Activated naive CD4-positive, alpha-beta T cell treated with anti-CD3 and anti-CD28 coated beads for 36 hours (primary cell): ENCODE measurements at places on chromosomes 4 and X.
A peak's percentile ranks its signal among the peaks of the same experiment; 100 is the strongest.

DNA sequence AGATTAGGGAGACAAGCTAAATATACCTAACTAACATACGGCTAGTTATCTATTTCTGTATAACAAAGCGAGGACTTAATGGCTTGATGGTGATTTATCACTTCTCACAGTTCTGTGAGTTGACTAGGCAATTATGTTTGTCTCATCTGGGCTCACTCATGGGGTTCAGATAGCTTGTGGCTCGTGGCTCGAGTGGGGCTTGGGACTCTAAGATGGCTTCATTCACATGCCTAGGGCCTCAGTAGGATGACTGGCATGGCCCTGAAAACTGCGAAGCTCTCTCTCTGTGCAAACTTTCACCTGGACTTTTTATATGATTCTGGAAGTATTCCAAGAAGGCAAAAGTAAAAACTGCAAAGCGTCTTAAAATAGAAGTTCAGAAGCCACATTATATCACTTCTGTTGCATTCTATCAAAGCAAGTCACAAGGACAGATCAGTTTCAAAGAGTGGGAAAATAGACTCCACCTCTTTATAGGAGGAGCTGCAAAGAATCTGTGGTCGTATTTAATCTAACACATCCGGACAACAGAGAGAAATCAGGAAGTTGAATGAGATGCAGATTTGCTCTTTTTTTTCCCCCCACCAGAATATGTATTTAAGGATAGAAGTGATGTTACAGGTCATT, 491.2 kb downstream of the INPP4B start:
- DNase-seq, result peak; percentile 45
- peak overlapping the region; percentile 54 for H3K4me3 ChIP-seq
- peaks cover 93% of the 10 kb centered on the region for H3K4me1 ChIP-seq
- no peaks in the 10 kb centered on the region for H3K27me3 ChIP-seq
- H3K36me3 ChIP-seq, result peaks cover 3% of the 10 kb centered on the region
- peak overlapping the region; percentile 90 for H3K27ac ChIP-seq

DNA sequence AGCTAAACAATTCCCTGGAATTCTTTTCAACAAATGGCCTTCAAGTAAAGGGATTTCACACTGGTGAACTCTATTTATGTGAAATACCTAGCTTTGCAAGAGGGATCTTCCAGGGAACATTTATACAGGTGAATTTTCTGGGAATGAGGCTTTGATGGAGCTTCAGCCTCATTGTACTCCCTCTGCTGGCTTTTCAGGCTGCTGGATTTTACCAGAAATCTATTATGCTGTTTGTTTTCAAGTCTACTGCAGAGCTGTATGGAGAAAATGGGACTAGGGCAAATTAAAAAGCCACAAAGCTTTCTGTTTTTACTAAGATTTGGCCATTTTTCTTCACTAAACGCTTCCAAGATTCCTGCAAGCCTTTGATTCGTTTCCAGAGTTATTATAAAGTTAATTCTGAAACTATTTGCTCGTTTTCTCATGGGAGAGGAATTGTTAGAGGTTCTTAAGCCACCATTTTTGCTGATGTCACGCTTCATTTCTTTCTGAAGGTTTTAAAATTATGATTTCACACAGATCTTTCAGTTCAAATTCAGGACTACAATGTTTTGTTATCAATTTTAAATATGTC, 31.6 kb downstream of the KDM6A start:
- no peak overlapping the region for H3K27ac ChIP-seq
- H3K4me1 ChIP-seq, result peaks cover 56% of the 10 kb centered on the region
- no peaks in the 10 kb centered on the region for H3K27me3 ChIP-seq
- no peak overlapping the region for H3K4me3 ChIP-seq
- H3K36me3 ChIP-seq, result peaks cover 2% of the 10 kb centered on the region

DNA sequence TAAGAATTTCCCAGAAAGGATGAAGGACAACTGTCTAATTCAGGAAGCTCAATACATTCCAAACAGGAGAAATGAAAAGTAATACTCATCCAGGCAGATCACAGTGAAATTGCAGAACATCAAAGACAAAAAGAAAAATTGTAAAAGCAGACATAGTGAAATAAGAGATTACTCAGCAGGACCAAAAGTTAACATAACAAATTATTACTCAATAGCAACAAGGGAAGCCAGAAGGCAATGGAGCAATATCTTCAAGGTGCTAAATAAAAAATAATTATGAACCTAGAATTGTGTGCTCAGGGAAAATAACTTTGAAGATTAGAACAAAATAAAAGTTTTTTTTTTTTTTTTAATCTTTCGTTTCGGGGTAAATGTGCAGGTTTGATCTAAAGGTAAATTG, 30.5 kb upstream of the ENPP6 start:
- H3K4me1 ChIP-seq, result peaks cover 20% of the 10 kb centered on the region
- H3K27ac ChIP-seq, result no peak overlapping the region
- no peak for DNase-seq

DNA sequence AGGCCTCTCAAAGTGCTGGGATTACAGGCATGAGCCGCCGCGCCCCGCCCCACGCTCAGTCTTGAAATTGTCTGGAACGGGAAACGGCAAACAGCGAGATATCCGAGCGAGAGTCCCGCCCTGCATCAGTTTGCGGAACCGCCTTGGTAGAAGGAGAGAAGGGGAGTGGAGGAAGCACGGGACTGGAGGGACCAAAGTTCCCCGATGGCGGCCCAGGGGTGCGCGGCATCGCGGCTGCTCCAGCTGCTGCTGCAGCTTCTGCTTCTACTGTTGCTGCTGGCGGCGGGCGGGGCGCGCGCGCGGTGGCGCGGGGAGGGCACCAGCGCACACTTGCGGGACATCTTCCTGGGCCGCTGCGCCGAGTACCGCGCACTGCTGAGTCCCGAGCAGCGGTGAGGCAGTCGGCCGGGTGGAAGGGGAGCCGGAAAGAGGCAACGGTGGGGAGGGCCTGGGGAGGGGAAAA, at the start of gene BST1:
Gene BST1, plus strand, starts transcription at position 125 of the 463 bp plus-strand sequence. Its CDS starts 80 bp downstream, at position 205.
- peaks cover 15% of the 10 kb centered on the region for H3K27me3 ChIP-seq
- peak; percentile 80 for DNase-seq
- peak within 1 kb of the TSS; percentile 82 for H3K4me3 ChIP-seq
- peaks cover 12% of the 10 kb centered on the region for H3K4me1 ChIP-seq
- no peaks in the 10 kb centered on the region for H3K36me3 ChIP-seq

DNA sequence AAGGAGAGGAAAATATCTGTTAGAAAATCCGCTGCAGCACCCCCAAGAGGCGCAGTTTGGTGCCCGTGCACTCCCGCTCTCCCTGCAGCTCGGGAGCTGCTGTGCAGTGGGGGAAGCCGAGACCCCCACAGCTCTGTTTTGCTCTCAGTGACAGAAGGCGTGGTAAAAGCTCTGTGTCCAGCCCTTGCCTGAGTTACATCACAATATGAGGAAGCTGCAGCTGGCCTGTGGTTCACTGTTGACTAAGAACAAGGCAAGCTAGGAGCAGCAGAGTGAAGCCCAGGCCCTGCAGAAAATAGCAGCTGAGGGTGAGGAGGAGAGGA, 88.5 kb upstream of the ADRA2C start:
- no peaks in the 10 kb centered on the region for H3K36me3 ChIP-seq
- H3K27me3 ChIP-seq, result peaks cover 4% of the 10 kb centered on the region
- no peak overlapping the region for H3K4me3 ChIP-seq
- H3K27ac ChIP-seq, result no peak overlapping the region
- no peak for DNase-seq

DNA sequence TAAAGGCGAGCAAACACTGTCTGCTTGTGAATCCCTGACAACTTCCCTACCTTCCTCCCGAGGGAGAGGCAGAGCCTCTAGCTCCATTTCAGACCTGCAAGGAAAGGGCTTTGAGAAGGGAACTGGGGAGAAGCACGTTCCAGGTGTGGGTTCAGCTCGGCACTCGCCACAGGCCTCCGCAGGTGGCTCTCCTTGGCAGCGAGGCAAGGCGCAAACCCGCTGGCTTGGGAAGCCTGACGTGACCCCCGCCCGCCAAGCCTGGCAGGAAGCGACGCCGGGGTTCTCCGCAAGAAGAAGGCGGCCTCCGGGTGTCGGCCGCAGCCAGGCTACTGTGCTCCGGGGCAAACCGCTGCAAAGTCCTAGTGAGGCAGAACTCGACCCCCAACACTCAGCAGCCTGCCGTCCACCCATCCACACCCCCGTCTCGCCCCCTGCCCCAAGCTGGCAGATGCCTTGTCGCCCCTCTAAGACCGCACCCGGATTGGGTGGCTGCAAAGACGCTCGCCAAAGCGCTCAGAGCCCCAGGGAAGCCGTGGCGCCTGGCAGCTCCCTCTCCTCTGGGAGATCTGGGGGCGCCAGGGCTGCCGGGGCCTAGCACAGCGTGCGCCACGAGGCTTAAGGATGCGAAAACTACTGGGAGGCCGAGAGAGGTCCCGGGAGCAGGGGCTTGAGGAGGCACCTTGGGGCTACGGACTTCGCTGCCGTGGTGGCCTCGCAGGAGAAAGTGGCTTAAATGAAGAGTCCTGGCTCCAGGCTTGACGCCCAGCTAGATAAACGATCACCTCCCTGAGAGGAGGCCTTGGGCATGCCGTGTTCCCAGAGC, 21.8 kb downstream of the NKX3-2 start:
- H3K27ac ChIP-seq, result no peak overlapping the region
- H3K27me3 ChIP-seq, result peaks cover 67% of the 10 kb centered on the region
- peaks cover 7% of the 10 kb centered on the region for H3K36me3 ChIP-seq

GRCh38 chrX:120365320-120365719, 3.4 kb downstream of the ATP1B4 start:
- no peaks in the 10 kb centered on the region for H3K4me1 ChIP-seq
- no peaks in the 10 kb centered on the region for H3K36me3 ChIP-seq
- no peak overlapping the region for H3K27ac ChIP-seq
- peak; percentile 54 for DNase-seq
- H3K4me3 ChIP-seq, result no peak overlapping the region
- H3K27me3 ChIP-seq, result no peaks in the 10 kb centered on the region

- H3K36me3 ChIP-seq, result no peaks in the 10 kb centered on the region
- no peak overlapping the region for H3K4me3 ChIP-seq
- H3K27ac ChIP-seq, result no peak overlapping the region
- no peaks in the 10 kb centered on the region for H3K27me3 ChIP-seq
- no peak for DNase-seq
- no peaks in the 10 kb centered on the region for H3K4me1 ChIP-seq
These were observed 359.0 kb upstream of the ATOH1 start for GRCh38 chr4:93469560-93469959.

GRCh38 chr4:67038228-67038566, 507.1 kb downstream of the CENPC start:
- H3K36me3 ChIP-seq, result no peaks in the 10 kb centered on the region
- no peak overlapping the region for H3K4me3 ChIP-seq
- H3K27me3 ChIP-seq, result no peaks in the 10 kb centered on the region
